ENCODE measurements at places on chromosomes 4 and X.

GRCh38 chr4:122930862-122931261 lies 8.5 kb upstream of the NUDT6 start:
- DNase-seq = no peak

GRCh38 chr4:44446801-44447562 lies 1.6 kb downstream of the KCTD8 start:
- no peak for DNase-seq

GRCh38 chrX:110983024-110983423 lies 113.0 kb upstream of the PAK3 start:
- DNase-seq = no peak

GRCh38 chr4:98746936-98747335 lies 88.5 kb upstream of the TSPAN5 start:
- DNase-seq = no peak
